ENCODE measurements at places on chromosomes 4 and X.

DNA sequence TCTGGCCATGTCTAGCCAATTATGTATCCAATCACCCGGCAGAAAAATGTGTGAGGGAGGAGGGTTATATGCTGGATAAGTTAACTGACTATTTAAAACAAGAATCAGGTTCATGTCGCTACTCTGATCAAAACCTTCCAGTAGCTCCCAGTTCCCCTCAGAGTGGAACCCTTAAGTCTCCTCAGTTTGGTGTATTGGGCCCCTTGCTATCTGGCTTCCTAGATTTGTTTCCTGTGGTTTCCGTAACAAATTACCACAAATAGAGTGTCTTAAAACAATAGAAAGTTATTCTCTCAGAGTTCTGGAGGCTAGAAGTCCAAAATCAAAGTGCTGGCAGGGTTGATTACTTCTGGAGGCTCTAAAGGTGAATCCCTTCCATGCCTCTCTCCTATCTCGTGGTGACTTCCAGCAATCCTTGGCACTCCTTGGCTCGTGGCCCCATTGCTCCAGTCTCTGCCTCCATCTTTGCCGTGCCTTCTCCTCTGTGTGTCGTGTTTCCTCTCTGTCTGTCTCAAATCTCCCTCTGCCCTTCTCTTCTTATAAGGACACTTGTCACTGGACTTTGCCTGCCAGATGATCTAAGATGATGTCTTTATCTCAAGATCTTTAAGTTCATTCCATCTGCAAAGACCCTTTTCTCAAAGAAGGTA, 10.5 kb upstream of the ENPP6 start:
- DNase-seq = no peak

GRCh38 chr4:120406960-120407359, 340.3 kb upstream of the MAD2L1 start:
- no peak for DNase-seq

- DNase-seq = no peak
Measured at GRCh38 chr4:124181039-124181438, 531.5 kb downstream of the ANKRD50 start.

- no peak for DNase-seq
Measured at GRCh38 chr4:109410226-109410625, 23.4 kb upstream of the SEC24B start.

GRCh38 chr4:85826060-85826678, 351.2 kb downstream of the ARHGAP24 start:
- DNase-seq = no peak

GRCh38 chr4:55902677-55903076, 46.1 kb upstream of the CEP135 start:
- DNase-seq = no peak

GRCh38 chr4:99403380-99404184, 31.6 kb downstream of the ADH7 start:
- DNase-seq = no peak

GRCh38 chr4:12140864-12141263, 712.2 kb upstream of the HS3ST1 start:
- no peak for DNase-seq

DNA sequence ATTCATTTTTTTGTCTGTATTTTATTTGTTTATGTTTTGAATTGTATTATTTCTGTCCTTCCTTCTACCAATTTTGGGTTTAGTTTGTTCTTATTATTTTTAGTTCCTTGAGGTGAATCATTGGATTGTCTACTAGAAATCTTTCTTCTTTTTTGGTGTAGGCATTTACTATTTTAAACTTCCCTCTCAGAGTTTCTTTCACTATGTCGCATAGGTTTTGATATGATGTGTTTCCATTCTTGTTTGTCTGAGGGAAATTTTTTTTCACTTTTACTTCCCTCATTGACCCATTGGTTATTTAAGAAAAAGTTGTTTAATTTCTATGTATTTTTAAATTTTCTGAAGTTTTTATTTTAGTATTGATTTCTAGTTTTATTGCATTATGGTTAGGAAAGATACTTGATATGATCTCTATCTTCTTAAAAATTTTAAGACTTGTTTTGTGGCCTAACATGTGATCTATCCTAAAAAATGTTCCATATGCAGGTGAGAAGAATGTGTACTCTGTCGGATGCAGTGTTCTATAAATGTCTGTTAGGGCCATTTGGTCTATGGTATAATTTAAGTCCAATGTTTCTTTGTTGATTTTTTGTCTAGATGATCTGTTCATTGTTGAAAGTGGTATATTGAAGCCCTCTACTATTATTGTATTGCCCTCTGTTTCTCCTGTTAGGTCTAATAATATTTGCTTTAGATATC, 68.8 kb downstream of the IL15 start:
- no peak for DNase-seq

DNA sequence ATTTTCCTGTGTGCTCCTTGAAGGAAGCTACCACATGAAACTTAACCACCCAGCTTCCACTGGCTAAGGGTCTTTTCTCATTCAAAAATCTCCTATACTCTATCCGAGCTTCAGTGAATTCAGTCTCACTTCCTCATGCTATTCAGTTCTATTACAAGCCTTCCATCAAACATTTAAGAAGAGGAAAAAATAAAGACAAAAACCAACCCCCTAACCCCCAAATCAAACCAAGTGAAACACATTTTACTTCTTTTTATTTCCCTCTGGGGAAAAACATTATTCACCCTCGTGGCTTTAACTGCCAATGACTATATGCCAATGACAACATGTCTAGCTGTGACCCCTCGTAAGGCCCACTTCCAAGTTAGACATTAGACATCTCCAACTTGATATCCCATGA, 16.2 kb upstream of the WDR19 start:
- no peak for DNase-seq

GRCh38 chrX:105167233-105167632, 53.3 kb downstream of the TEX13A start:
- DNase-seq = no peak

- DNase-seq = no peak
Measured at GRCh38 chrX:41317477-41318208, 16.3 kb upstream of the DDX3X start.

DNA sequence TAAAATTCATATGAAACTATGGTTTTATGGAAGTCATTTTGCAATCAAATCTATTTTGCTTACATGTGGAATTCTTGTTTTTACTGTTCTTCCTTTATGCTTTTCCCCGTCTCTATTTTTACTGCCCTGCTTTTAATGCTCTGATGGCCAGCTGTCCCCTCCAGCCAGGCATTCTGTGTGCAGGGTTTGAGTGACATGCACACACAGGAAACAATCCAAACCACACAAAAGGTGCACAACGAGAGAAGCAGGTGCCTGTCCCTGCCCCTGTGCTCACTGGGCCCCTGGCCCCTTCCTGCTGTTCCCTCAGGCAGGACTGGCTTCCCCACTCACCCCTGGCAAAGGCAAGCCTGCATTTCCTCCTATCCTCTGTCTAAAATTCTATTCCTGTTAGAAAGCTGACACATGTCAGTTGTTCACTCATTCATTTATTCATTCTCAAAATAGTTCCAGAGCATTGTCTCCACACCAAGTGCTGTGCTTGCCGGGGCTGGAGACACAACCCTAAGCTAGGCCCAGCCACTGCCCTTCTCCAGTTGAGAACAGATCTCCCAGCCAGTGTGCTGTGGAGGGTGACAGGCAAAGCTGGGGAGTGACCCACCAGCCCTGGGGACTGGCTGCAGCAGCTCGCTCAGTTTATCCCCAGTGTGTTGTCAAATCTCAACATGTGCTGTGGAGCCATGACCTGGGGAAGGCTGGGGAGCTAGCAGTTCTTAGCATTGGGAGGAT, 346.3 kb downstream of the FBXW7 start:
- no peak for DNase-seq

DNA sequence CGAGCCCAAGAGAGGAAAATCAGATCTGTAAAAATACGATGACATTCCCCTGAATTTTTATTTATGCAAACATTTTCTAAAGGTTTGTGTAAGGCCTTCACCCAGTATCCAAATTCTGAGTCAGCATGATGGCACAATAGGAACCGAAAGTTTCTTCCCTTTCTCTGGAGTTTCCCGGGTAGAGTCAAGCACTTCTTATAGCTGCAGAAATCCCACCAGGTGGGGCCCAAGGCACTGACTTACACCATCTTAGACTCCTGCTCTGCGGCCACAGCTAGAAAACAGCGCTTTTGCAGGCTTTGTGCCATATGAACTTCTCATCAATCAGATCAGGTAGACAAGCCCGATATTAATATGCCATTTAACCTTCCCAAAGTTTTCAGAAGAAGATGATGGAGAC, 13.4 kb downstream of the LEF1 start:
- no peak for DNase-seq

DNA sequence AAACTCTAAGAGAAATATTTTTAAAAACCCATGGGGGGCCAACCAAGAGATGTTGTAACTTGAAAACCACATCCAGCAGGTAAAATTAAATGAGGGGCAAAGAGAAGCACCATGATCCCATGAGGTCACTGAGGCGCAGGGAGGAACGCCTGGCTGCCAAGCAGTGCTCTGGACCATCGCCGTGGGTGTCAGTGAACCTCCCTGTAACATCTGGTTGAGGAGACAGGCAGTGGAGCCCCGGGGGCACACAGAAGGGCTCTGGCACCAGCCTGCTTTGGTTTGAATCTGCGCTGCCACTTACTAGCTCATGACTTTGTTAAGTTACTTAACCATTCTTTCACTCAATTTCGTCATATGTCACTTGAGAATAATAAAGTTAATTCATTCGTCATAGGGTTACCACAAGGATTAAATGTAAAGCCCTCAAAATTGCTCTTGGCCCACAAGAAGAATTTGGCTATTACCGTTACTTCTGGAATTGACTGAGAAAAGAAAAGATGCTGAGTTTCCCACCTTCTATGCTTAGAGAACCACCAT, 41.6 kb upstream of the SLC25A4 start:
- no peak for DNase-seq

GRCh38 chr4:182113779-182114178, 129.4 kb upstream of the TENM3 start:
- no peak for DNase-seq

Data from activated CD4-positive, alpha-beta T cell treated with anti-CD3 and anti-CD28 coated beads for 24 hours (primary cell).